ENCODE measurements at places on chromosomes 4 and X.

GRCh38 chrX:15350329-15350996, 15.1 kb upstream of the PIGA start:
- no peak for DNase-seq

DNA sequence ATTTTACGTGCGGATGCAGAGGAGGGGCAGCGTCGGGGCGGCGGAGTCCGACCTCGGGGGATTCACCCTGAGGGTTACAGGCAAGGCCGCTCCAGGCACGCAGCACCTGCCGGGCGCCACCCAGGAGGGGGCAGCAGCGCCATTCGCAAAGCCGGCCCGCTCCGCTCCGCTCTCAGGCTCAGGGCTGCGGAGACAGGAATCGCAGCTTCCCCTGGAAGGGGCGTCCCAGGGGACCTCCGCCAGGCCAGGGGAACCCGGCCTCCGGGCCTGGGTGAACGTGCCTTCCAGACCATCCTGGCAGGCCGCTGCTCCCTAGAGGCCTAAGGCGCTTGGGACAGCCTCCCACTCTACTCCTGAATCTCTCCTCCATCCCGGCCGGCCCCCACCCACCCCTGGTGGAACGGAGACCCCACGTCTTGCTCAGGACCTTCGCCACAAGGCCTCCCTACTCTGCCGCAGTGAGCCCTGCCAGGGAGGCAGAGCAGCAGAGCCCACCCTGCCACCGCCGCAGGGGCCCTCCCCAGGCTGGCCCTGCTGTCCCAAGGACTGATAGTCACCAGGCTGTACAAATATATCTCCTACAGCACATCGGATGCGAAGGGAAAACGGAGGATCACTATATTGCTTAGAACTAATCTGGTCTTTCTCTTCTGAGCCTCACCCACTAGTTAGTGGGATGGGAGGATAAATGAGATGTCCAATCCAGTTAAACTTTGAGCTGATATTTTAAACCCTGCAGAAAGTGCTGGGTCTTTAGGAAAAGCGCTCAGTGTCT, 115.0 kb downstream of the SMIM20 start:
- peak; percentile 72 for DNase-seq

GRCh38 chr4:124483048-124483906, 229.3 kb downstream of the ANKRD50 start:
- DNase-seq: no peak

GRCh38 chr4:63459329-63459728, 949.9 kb downstream of the TECRL start:
- DNase-seq: no peak

GRCh38 chr4:2393353-2394270, 24.8 kb downstream of the ZFYVE28 start:
- no peak for DNase-seq

DNA sequence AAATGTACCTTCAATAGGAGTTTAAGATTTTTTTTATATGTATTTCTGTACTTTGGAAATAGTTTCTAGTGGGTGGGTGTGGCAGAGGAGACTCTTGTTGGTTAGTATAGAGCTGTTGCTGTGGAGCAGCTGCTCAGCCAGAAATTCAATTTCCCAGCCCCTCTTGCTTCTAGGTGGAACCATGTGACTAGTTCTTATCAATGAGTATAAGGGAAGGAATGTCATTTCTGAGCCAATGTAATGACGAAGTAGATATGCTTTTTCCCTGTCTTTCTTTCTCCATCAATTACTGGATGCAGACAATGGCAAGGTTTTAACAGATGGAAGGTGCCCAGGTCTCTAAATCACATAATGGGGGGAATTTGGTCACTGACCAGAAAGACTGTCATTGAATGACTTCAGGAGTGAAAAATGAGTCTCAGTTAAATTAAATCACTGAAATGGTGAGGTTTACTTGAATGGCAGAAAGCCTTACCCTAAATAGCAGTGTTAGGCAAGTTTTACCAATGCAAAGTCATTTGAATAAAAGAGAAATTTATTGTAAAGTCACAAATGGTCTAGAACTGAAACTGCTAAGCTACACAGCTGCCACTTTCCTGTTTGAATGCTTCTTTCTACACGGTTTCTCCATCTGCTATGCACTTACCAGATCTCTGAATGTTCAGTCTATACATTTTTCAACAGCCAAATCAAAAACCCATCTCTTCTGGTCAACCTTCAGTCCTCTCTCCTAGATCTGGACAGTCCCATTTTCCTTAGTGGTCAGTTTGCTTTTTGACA, 795.4 kb upstream of the MAGEB2 start:
- DNase-seq: no peak

- DNase-seq: peak; percentile 22
Observed at GRCh38 chr4:147846318-147847155, 114.6 kb downstream of the ARHGAP10 start.

DNA sequence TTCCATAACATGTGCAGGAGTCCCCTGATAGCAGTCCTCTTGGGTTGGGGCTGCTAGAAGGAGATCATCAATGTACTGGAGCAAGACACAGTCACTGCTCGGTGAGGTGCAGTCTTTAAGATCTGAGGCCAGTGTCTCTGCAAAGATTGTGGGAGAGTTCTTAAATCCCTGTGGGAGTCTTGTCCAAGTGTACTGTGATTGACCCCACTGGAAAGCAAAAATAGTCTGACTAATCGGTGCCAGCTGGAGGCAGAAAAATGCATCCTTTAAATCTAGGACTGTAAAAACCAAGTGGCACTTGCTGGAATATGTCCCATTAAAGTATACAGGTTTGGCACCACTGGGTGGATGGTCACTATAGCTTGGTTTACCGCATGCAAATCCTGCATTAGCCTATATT, 31.1 kb downstream of the SULT1E1 start:
- DNase-seq: no peak

Measured in GM06990 (cell line).